AML-193 (cell line): ENCODE measurements at places on chromosomes 1 and 21.

- DNase-seq: no peak
These were observed 6.6 kb downstream of the PEX10 start for GRCh38 chr1:2405588-2406295.

DNA sequence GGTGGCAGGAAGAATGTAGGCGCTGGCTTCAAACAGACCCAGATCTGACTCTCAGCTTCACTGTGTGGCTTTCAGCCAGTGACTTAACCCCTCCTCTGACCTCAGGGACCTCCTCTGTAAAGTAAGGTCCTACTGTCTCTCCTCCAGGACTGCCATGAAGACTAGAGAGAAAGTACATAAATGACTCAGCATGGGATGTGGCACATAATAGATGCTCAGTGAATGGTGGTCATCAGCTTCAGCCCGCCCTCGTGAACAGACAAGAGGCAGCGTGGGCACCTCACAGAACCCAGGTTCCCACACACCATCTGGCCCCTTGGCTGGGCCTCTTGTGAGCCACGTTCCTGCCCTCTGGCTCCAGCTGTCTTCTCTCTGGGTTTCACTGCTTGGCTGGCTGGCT lies 126.0 kb downstream of the SYF2 start:
- no peak for DNase-seq

- DNase-seq: peak; percentile 29
These were observed 13.5 kb downstream of the TNFSF4 start for GRCh38 chr1:173193639-173194038.

DNA sequence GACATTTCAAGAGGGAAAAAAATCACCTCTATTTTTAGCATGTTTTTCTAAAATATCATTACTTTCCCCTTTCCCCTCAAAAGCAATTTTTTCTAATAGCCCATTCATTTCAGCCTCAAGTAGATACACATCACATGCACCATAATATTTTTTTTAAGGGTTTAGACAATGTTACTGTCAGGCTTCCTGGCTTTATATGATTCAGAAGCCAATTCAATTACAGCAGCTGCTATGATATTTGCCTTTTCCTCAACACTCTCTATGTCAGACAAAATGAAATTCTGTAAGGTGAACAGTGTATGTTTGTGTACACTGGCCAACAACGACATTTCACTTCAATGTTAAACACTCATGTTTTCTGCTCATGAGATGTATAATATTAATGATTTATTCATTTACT lies 46.5 kb downstream of the OMA1 start:
- DNase-seq: no peak

DNA sequence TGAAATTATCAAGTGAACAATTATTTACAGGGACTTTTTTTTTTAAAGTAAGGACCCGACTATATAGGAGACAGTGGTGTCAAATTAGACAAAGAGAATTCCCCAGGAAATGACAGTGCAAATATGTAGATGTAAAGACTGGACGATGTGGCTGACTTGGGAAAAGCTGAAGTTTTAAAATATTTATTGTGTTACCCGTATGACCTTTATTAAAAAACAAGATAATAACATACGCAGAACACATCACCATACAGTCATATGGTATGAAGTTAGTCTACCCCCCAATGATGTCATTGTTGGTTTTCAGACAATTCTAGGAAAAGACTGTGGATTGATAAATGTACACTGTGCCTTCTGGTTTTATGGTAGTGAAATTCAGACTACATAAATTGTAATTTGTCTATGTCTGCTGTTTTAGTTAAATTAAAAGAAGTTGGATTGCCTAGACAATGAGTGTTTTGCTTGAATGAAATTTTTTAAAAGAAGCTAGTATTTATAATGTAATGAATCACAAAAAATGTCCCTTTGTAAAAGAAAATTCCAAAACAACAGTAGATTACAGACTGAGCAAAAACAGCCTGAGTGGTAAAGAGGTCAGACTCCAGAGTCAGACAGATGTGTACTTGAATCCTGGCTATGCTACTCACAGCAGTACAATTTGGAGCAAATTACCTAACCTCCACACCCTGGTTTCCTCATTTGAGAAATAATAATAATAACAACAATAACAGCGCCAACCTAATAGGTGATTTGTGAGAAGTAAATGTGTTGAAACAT lies 15.5 kb upstream of the PDC start:
- DNase-seq: no peak

DNA sequence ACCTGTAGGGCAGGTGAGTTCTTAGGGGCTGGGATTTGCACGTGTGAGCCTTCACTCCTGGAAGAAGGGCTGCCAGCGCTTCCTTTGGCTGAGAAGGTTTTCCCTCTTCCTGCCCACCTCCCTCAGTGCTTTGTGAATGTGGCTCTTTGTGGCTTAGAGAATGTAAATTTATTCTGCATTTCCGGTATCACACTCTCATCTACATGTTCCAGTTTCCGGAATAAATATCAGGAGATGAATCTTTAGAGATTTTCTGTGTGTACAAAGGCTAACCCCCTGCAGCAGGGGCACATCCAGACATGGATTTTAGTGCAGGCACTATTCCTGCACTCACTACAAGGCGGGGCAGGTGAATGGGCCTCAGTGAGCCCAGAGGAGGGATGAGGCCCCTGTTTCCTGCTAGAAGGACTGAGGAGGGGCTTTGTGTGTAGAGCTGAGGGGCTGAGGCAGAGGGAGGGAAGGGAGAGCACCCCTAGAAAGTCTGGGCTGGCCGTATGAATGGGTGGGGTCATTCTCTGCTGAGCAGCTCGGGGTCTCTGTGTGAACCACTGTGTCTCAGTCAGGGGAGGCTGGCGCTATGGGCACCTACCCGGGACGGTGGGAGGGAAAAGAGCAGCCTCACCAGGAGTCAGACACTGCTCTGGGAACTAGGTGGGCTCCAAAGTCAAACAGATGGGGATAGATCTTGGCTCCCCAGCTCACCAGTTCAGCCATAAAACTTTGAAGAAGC lies 207.5 kb downstream of the MATN1 start:
- DNase-seq: no peak

- no peak for DNase-seq
These were observed 11.9 kb downstream of the PIGV start for GRCh38 chr1:26799479-26800142.

GRCh38 chr1:183918589-183918988 lies 113.7 kb downstream of the RGL1 start:
- DNase-seq: no peak

DNA sequence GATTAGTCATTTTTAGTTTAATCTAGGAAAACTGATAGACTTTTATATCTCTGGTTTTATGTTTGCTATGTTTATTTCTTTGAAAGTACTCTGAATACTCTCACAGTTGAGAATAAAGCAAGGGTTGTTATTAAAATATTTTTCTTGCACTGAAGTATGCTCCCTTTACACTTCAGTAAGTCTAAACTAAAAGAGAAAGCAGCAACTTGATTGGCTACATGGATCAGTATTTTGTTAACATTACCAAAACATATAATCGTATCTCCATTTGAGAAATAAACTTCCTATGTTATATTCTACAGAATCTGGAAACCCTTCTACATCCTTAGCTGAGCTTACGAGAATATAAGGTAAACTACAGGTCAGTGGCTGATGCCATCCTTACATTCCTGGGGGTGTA lies 149.5 kb upstream of the HP1BP3 start:
- no peak for DNase-seq

GRCh38 chr1:234647758-234648157 lies 37.8 kb upstream of the IRF2BP2 start:
- DNase-seq: no peak

DNA sequence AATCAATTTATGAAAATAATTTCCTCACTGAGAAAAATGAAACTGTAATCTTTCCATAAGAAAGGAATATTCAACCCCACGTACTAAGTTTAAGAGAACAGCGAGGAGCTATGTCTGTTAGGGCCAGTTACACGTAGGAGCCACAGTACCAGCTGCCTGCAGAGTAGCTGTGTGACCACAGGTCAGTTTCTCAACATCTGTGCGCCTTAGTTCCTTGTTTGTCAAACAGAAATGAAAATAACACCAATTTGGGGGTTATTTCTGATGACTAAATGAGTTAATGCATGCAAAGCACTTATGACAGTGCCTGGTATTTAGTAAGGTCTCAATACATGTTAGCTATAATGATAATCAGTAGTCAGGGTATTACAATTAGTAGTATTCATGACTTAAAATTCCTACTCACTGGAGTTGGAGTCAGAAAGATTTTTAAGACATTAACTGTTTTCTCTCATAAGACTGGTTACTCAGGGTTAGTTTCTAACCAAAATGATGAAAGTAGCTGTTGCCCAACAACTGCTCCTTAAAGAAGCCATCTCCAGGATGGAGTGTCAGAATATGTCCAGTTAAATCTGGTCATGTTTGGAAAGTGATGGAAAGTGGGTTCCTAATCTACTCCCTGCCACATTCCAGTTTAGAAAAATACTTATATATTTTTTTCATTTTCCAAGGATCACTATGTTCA lies 85.8 kb upstream of the ZNF648 start:
- peak; percentile 95 for DNase-seq

GRCh38 chr1:94804442-94804837 lies 15.7 kb upstream of the SLC44A3 start:
- no peak for DNase-seq

- no peak for DNase-seq
These were observed 379.1 kb downstream of the SIPA1L2 start for GRCh38 chr1:232250838-232251237.

GRCh38 chr1:50424045-50424883 lies 1.0 kb upstream of the DMRTA2 start:
- no peak for DNase-seq

DNA sequence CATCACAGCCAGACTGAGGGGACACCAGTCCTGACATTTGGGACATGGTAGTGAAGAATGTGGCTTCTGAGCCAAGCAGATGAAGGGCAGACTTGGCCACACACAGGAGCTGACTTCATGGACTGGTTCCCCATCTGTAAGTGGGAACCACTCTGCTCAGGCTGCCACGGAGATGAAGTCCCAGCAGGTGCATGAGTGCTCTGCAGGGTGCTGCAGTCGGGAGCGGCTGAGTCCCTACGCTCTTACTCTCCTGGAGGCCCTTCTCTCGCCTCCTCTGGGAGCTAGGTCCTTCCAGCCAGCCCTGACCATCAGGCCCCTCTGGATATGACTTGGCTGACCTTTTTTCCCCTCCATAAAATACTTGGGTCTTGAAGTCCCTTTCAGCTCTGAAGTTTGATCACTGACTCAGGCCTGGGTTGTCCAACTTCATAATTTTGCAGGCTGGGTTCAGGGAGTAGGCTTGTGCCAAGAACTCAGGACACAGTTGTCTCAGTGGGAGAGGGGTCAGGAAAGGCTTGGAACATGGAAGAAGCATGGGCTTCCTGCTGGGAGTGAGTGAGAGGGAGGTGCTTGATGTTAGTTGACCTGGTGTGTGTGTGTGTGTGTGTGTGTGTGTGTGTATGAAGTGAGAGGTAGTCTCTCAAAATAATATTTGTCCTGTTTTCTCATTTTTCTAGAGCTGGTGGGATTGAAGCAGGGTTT lies 21.0 kb upstream of the EPS8L3 start:
- no peak for DNase-seq

DNA sequence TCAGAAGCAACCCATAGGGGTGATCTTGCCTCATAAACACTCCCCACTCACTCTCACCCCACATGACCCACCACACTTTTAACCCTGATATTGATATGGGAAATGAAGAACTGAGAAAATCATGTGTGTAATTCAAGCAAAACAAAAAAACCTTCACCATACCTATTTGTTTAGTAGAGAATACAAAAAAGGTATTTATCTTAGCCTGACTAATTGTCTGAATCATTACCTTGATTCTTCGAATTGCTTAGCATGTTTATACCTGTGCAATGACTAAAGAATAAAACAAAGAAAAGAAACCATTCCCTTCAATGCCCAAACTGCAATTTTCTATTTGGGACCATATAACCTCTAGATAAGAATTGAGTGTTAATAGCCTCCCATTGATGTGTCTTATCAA lies 1.8 kb downstream of the CLDN17 start:
- DNase-seq: no peak

- no peak for DNase-seq
These were observed 39.3 kb downstream of the HLCS start for GRCh38 chr21:36926989-36927718.

DNA sequence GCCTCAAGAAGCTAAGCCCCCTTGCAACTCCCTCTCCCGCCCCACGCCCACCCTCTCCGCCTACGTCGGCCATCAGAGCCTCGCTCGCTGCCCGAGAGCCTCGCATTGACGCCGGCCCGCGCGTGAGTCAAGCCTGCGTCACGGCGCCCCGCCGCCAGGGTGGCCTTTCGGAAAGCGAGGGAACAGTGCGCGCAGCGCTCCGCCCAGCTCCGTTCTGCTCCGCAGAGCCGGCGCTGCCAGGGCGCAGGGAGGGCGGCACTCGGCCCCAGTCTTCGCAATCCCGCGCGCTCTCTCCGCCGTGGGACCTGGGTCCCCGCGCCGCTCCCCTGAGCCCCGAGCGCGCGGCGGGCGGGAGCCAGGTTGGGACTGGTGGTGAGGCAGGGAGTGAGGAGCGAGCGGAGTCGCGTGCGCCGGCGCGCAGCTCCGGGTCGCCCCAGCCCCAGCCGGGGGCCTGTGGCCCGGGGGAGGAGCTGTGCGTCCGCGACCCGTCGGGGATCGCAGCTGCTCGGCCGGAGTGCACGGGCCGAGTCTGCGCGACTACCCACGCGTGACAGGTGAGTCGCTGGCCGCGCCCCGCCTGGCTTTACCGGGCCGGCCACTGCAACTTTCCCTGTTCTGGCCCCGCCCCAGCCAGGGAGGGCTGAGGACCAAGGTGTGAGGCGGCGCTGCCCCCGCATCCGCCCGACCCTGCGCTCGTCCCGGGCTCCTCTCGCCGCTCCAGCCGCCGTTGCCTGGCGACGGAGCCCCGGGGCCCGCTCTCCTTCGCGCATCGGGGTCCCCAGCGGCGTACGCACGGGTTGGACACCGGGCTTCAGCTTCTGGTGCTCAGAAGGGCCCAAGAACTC lies at the start of gene SLC6A17:
SLC6A17 (plus strand) TSS at position 165 of the 845 bp plus-strand sequence. CDS start 16,436 bp downstream, outside the sequence.
- DNase-seq: no peak
